Breast epithelium (tissue), 4 donors: ENCODE measurements at places on chromosomes 2 and 18. TPM values are rescaled to one million over a fixed set of nuclear protein-coding genes. Genes with fewer than 3 reads are reported as not detected.

The CYP27C1 gene
- 0.48 TPM for total RNA-seq

The CYTIP gene
- 18.7 TPM for total RNA-seq

The SPEG gene
- 21.0 TPM for total RNA-seq

The ANKRD36C gene
- total RNA-seq: 54.7 TPM

The SLC19A3 gene
- 46.9 TPM for total RNA-seq

The TSPYL6 gene
- not detected for total RNA-seq

The ABHD1 gene
- total RNA-seq: 0.80 TPM

The LIPG gene
- total RNA-seq: 1.6 TPM

The SYT4 gene
- not detected for total RNA-seq

The CENPA gene
- total RNA-seq: 0.64 TPM

DNA sequence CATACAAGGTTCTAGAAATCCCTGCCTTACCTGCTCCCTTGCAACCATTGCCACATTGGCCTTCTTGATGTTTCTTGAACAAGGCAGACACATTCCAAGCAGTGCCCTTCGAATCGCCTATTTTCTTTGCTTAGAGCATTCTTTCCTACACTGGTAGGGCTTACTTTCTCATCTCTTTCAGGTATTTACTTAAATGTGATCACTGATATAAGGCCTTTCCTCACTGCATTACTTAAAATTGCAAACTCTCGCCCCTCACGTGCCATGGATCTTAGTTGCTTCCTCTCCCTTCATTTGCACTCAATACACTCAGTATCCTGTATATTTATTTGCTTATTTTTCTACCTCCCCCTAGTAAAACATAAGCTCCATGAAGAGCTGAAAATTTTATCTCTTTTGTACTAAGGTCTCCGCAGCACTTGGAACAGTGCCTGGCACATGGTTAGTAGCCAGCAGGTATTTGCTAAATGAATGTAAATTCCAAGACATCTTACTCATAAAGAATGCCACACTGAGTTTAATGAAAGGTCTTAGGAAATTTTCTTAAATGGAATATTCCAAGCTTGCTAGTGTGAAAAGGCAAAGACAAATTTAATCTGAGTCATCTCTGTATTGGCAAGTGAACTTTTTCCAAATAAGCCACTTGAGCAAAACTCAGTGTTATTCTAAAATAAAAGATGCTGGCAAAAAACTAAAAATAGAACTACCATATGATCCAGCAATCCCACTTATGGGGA is 42.4 kb upstream of the FIGN start:
- no peaks in the 10 kb centered on the region for H3K36me3 ChIP-seq

DNA sequence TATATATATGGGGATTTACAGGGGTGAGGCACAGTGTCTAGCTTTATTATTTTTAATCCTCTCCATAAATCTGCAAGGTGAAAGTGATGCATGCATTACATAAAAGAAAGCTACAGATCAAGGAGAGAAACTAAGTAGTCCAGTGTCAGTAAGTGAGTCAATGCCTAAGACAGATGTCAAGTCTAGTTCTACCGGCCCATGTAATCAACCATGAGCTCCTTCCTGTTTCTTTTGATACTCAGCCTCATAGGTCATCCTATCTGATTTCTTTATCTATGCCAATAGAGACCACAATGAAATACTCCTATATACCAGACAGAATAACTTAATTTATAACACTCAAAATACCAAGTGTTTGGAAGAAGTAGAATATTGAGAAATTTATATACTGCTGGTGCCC is 20.2 kb upstream of the GYPC start:
- no peaks in the 10 kb centered on the region for H3K27me3 ChIP-seq
- H3K4me1 ChIP-seq: no peaks in the 10 kb centered on the region
- H3K36me3 ChIP-seq: no peaks in the 10 kb centered on the region
- DNase-seq: no peak
- no peak overlapping the region for H3K4me3 ChIP-seq

- H3K4me3 ChIP-seq: no peak overlapping the region
- H3K36me3 ChIP-seq: no peaks in the 10 kb centered on the region
- no peaks in the 10 kb centered on the region for H3K4me1 ChIP-seq
- no peak overlapping the region for H3K27ac ChIP-seq
- H3K27me3 ChIP-seq: no peaks in the 10 kb centered on the region
Measured at GRCh38 chr18:67896451-67896850, 379.9 kb upstream of the DSEL start.

DNA sequence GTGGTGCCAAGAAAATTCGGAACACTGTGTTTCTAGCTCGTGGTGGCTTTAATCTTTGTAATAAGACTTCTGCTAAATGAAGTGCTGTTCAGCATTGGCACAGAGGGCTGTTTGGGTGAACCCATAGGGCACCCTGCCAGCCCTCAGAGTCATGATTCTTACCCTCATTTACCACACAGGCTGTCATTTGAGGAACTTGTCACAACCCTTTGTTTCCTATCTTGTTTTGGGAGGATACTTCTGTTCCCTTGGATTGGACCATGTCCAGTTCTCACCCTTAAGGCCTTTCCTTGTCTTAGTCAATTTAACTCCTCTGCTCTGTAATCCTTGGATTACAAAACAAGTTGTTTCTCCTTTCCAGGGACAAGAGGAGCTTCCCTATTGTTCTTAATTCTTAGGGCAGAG is 225.7 kb downstream of the MTX2 start:
- H3K27ac ChIP-seq: no peak overlapping the region
- H3K4me1 ChIP-seq: peaks cover 7% of the 10 kb centered on the region
- no peak overlapping the region for H3K4me3 ChIP-seq
- no peaks in the 10 kb centered on the region for H3K36me3 ChIP-seq
- H3K27me3 ChIP-seq: no peaks in the 10 kb centered on the region

GRCh38 chr2:190455358-190456095 is 47.4 kb downstream of the MFSD6 start:
- no peak overlapping the region for H3K4me3 ChIP-seq
- H3K27ac ChIP-seq: no peak overlapping the region
- DNase-seq: no peak
- H3K27me3 ChIP-seq: no peaks in the 10 kb centered on the region

GRCh38 chr18:42264497-42264896 is 309.5 kb downstream of the PIK3C3 start:
- H3K4me1 ChIP-seq: no peaks in the 10 kb centered on the region
- H3K27ac ChIP-seq: no peak overlapping the region
- DNase-seq: no peak
- no peaks in the 10 kb centered on the region for H3K27me3 ChIP-seq
- H3K4me3 ChIP-seq: no peak overlapping the region

- no peak for DNase-seq
- H3K36me3 ChIP-seq: no peaks in the 10 kb centered on the region
- no peaks in the 10 kb centered on the region for H3K27me3 ChIP-seq
- H3K27ac ChIP-seq: no peak overlapping the region
- H3K4me3 ChIP-seq: no peak overlapping the region
Measured at GRCh38 chr2:102318437-102318836, 7.1 kb downstream of the IL1RL1 start.

- H3K4me3 ChIP-seq: no peak overlapping the region
- no peaks in the 10 kb centered on the region for H3K4me1 ChIP-seq
- no peak for DNase-seq
- no peaks in the 10 kb centered on the region for H3K27me3 ChIP-seq
- H3K27ac ChIP-seq: no peak overlapping the region
Measured at GRCh38 chr18:56652802-56653201, 1.6 kb downstream of the WDR7 start.

DNA sequence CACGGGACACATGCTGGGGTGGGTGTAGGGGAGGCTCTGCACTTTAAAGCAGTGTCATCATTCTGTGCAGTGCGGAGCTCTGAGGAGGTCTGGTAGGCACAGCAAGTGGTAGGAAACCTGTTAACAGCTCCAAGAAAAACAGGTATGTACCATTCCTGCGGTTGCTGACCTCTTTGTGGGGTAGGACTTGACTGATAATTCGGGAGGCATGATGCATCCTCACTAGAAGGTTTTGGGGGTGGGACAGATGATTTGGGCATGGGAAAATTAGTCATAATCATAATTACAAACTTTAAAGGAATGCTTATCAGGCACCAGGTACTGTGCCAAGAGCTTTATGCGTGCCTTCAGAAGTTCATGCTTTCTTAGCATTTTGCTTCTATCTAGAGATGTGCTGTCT is 9.7 kb downstream of the DOK1 start:
- no peaks in the 10 kb centered on the region for H3K27me3 ChIP-seq
- H3K36me3 ChIP-seq: no peaks in the 10 kb centered on the region
- no peaks in the 10 kb centered on the region for H3K4me1 ChIP-seq
- no peak for DNase-seq
- no peak overlapping the region for H3K27ac ChIP-seq
- no peak overlapping the region for H3K4me3 ChIP-seq

DNA sequence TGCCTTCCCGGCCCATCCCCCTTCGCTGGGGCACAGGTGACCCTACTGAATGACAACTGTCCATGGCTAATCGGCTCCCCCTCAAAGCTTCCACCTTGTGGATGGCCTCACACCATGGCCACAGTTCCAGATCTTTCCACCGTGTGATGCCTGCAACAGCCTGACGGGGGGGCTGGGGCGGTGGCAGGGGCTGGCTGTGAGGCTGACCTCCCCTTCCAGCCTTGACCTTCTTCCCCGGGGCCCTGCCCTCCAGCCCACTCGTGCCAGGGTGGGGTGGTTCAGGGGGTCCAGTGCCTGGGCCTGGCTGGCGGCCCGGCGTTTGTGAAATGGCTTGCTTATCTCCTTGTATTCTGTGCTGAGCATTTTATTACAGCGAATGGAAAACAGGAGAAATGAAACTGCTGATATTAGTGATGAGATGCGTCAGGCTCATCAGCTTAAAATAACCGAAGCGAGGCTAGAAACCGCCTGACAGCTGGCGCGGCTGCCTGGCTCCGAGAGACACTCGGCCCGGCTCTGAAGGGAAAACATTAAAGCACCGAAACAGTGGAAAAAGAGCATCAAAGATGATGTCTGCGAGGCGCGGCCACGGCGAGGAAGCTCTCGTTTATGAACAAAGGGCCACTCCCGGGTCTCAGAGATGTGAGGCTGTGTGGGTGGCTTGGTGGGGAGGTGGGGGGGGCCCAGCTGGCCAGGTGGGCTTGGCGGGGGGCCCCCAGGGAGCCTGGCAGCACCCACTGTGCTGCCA is 916 bp upstream of the PDCD1 start:
- peak overlapping the region; percentile 71 for H3K27ac ChIP-seq
- no peak for DNase-seq
- no peaks in the 10 kb centered on the region for H3K4me1 ChIP-seq
- H3K36me3 ChIP-seq: no peaks in the 10 kb centered on the region
- peak overlapping the region; percentile 30 for H3K4me3 ChIP-seq

GRCh38 chr18:62710417-62710816 is 4.9 kb upstream of the PHLPP1 start:
- no peaks in the 10 kb centered on the region for H3K36me3 ChIP-seq
- H3K27me3 ChIP-seq: no peaks in the 10 kb centered on the region
- H3K4me3 ChIP-seq: no peak overlapping the region
- H3K4me1 ChIP-seq: no peaks in the 10 kb centered on the region
- DNase-seq: no peak

GRCh38 chr2:190666895-190667294 is 18.0 kb downstream of the NAB1 start:
- no peak for DNase-seq
- H3K36me3 ChIP-seq: no peaks in the 10 kb centered on the region
- H3K27me3 ChIP-seq: no peaks in the 10 kb centered on the region
- H3K4me3 ChIP-seq: no peak overlapping the region
- peaks cover 5% of the 10 kb centered on the region for H3K4me1 ChIP-seq

- no peak for DNase-seq
- no peaks in the 10 kb centered on the region for H3K4me1 ChIP-seq
- no peaks in the 10 kb centered on the region for H3K36me3 ChIP-seq
- H3K27me3 ChIP-seq: no peaks in the 10 kb centered on the region
- no peak overlapping the region for H3K4me3 ChIP-seq
Measured at GRCh38 chr2:937530-937929, 13.1 kb upstream of the SNTG2 start.

- H3K4me3 ChIP-seq: no peak overlapping the region
- no peaks in the 10 kb centered on the region for H3K4me1 ChIP-seq
- H3K27ac ChIP-seq: no peak overlapping the region
- peaks cover 4% of the 10 kb centered on the region for H3K36me3 ChIP-seq
Measured at GRCh38 chr18:74633652-74634352, 36.1 kb downstream of the ZNF407 start.

DNA sequence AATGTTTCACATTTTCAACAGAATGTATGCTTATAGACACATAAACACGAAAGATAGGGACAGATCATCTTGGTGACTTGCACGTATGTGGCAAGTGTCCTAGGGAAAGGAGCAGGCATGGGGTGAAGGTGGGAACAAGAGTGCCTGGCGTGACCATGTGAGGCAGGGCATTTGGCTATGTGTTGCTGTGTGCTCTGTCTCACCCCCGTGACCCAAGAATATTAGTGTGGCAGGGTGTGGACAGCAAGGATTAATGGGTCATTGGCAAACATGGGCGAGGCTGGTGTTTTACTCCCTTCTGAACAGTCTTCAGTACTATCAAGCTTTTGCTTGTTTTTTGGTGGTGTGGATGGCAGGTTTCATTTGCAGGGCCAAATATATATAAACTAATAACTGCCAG is 1.3 kb upstream of the VWA3B start:
- peaks cover 5% of the 10 kb centered on the region for H3K4me1 ChIP-seq
- no peak overlapping the region for H3K27ac ChIP-seq
- no peak overlapping the region for H3K4me3 ChIP-seq
- no peaks in the 10 kb centered on the region for H3K27me3 ChIP-seq
- no peak for DNase-seq
- no peaks in the 10 kb centered on the region for H3K36me3 ChIP-seq

- no peak overlapping the region for H3K4me3 ChIP-seq
- H3K4me1 ChIP-seq: no peaks in the 10 kb centered on the region
Measured at GRCh38 chr18:48254077-48254602, 155.0 kb downstream of the ZBTB7C start.

DNA sequence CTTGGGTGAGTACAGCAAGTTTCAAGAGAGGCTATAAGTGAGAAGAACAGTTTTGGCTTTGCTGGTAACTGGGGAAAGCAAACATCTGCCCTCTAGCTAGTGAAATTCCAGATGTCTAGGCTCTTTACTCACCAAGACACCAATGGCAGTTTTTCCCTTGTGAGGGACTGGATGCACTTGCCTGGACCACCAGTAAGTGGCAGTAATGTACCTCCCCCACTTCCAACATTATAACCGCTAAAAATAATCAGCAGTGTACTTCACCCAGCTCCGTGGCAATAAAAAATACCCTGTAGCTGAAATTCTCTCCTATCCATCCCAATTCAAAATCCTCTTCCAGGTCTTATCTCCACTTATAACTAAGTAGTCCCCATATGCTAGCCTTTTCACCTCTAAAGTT is 383.9 kb downstream of the ARHGAP15 start:
- no peaks in the 10 kb centered on the region for H3K27me3 ChIP-seq
- no peak for DNase-seq
- H3K36me3 ChIP-seq: no peaks in the 10 kb centered on the region
- H3K4me3 ChIP-seq: no peak overlapping the region
- no peaks in the 10 kb centered on the region for H3K4me1 ChIP-seq

DNA sequence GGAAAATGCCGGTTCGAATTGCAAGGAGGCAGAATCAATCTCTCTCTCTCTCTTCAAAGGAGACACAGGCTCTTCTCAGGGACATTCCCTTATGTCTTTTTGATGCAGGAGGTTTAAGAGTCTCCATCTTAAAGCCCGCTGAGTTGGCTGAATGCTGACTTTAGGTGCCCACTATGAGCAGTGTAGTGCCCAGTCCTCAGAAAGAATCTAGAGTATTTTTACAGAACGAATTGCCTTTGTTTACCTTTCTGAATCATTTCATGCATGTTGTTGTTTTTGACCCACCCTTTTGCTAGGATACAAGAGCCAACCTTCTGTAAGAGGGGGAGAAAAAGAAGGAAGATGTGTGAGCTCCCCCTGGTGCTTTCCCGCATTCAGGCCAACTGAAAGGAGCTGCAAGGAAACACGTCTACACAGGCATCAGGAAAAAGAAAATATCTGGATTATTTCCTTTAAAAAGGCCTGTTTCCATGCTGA is 193.5 kb upstream of the TCF4 start:
- H3K27me3 ChIP-seq: peaks cover 25% of the 10 kb centered on the region
- no peak overlapping the region for H3K4me3 ChIP-seq
- no peaks in the 10 kb centered on the region for H3K36me3 ChIP-seq
- DNase-seq: no peak
